Urinary bladder (tissue), 4 donors: ENCODE measurements at places on chromosomes 2 and 18. TPM values are rescaled to one million over a fixed set of nuclear protein-coding genes. Genes with fewer than 3 reads are reported as not detected.

- DNase-seq = no peak
Measured at GRCh38 chr2:8802741-8803140, 34.7 kb downstream of the KIDINS220 start.

The IL36B gene
- not detected for polyA plus RNA-seq

The DPP10 gene
- polyA plus RNA-seq = 0.32 TPM

The FEV gene
- not detected for polyA plus RNA-seq

The FOXI3 gene
- polyA plus RNA-seq = not detected

The GCG gene
- polyA plus RNA-seq = not detected

The CCDC85A gene
- polyA plus RNA-seq = 4.1 TPM
